ENCODE measurements at places on chromosomes 2 and 18.

DNA sequence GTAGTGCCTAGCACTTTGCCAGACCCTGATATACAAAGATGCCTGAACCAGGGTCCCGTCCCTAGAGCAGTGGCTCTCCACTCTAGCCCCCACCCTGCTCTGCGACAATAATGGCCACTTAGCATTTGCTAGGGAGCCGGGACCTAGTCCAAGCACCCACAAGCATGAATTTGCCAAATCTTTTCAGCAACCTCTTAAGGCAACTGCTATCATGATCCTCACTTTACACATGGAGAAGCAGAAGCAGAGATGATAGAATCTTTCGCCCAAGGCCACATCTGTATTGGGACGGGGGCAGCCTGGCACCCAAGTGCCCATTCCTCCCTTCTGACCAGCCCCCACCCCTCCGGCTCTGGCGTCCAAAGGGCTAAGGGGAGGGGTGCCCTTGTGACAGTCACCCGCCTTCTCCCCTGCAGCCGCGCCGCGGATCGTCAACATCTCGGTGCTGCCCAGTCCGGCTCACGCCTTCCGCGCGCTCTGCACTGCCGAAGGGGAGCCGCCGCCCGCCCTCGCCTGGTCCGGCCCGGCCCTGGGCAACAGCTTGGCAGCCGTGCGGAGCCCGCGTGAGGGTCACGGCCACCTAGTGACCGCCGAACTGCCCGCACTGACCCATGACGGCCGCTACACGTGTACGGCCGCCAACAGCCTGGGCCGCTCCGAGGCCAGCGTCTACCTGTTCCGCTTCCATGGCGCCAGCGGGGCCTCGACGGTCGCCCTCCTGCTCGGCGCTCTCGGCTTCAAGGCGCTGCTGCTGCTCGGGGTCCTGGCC lies 13.0 kb downstream of the SIGLEC15 start:
- DNase-seq = no peak

DNA sequence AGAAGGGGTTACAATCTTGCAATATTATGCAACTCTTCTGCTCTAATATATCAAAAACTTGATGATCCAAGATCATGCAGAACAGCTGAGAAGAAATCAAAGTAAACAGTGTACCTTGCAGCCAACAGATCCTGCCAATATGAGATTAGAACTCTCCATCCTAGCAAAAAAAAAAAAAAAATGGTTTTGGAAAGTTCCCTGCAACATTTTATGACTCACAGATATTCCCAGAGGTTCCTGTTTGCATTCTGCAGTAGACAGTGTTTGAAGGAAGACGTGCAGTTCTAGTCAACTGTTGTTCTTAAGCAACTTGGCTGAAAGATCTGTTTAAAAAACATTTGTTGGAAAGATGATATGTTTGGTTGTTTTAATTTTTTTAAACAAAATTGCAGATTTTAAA lies 103.6 kb upstream of the WDR75 start:
- DNase-seq = no peak

GRCh38 chr2:202944408-202944807 lies 32.3 kb downstream of the CARF start:
- DNase-seq = no peak

DNA sequence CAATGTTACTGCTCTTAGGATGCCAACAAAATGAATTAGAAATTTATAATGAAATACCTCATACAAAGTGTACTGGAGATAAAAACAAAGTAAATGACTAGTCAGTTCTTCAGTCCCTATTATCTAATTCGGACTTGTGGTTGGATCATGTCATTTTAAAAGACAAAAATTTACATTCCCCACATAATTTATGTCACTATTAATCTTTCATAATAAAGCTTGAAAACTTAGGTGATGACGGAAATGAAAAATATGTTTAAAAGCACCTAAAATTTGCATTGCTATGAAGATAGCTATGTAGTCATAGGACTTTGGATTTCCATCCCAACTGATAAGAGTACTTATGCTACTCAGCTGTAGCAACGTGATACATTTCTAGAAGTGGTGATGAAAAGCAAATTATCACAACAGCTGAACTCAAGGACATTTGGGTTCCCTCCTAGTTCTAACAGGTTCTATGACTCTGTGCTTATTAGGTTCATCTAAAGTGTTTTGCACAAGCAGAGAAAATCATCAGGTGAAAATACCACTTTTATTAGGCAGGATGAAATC lies 58.4 kb downstream of the LRPPRC start:
- DNase-seq = no peak

DNA sequence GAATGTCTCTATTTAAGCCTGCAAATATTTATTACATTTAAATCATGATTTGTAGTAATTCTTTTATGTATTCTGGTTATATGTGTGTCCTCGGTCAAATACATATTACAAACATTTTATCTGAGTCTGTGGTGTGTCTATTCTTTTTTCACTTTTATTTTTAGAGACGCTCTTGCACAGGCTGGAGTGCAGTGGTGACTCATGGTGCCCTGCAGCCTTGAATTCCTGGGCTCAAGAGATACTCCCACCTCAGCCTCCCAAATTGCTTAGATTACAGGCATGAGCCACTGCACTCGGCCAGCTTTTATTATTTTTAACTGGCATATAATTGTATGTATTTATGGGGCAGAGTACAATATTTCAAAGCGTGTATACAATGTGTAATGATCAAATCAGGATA lies 47.5 kb downstream of the ARID5A start:
- DNase-seq = no peak

DNA sequence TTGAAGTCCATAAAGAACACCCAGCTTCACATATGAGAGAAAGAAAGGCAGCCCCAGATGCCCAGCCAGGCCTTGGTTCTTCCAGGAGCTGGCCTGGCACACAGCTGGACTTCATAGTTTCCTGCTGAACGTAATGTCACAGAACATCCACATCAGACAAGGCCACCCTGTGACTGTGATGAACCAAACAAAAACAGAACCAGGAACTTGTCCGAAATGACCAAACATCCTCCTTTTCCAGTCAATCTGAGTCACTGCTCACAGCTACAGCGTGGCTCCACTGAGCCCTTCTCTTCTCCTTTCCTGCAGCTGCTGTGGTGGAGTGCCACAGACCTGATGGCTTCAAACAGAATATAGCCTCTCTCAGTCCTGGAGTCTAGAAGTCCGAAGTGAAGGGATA lies 45.4 kb upstream of the PAPOLG start:
- DNase-seq = no peak

DNA sequence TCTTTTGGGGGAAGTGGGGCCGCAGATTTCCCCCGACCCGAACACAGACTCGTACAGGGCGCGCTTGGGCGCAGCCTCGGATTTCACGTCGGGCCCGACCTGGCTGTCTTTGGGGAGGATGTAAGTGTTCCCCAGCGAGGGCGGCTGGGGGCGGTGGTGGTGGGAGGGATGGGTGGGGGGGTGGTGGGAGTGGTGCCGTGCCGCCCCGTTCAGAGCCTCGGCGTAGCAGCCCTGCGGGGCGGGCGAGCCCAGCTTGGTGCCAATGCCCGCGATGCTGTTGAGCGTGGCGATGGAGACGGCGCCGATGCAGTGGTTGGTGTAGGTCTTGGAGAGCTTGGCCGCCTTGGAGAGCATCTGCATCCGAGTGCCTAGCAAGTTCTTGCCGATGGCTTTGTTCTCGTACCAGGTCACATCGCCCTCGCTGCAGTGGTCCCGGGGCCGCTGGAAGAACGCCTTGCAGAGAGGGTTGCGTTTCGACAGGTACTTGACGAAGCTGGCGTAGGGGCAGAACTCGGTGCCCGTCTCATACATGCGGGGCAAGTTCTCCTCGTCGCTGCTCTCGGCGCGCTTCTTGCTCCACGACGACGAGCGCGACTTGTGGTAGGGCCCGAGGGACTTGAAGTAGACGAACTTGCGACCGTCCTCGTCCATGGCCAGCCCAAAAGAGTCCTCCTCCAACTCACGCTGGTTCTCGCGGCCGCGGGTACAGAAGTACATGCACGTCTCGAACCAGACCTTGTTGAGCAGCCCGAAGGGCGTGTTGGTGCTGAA lies 1.3 kb downstream of the KCTD1 start:
- DNase-seq = no peak

DNA sequence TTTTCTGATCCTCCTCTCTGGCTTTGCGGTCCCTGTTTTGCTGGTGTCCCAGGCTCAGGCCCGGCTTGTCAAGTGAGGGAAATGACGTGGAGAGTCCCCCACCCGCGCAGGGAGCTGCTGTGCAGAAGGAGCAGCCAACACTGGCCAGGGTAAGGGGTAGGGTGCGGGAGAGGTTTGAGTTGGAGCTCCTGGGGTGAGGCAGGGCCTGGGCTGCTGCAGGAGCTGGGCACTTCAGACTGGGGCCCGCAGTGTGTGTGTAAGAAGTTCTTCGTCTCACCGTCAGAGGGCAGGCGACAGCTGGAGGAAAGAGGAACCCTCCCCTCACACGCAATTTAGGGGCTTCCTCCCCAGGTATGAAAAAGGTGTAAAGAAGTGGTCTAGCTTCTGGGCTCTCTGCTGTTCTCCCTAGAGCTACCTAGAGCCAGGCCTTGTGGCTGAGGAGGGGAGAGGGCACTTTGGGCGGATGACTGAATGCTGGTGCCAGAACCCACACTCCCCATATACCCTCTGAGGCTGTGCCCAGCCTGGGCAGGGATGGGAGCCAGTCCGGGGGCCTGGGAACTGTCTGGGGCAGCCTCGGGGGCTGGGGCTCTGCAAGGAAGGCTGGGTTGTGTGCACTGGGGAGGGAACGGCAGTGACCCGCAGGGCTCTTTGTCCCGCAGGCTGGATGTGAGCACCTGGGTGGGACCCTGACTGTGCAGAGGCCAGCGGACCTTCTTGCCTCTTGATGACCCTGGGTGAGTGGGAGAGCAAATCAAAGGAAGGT lies 11.8 kb downstream of the CELF4 start:
- DNase-seq = no peak

DNA sequence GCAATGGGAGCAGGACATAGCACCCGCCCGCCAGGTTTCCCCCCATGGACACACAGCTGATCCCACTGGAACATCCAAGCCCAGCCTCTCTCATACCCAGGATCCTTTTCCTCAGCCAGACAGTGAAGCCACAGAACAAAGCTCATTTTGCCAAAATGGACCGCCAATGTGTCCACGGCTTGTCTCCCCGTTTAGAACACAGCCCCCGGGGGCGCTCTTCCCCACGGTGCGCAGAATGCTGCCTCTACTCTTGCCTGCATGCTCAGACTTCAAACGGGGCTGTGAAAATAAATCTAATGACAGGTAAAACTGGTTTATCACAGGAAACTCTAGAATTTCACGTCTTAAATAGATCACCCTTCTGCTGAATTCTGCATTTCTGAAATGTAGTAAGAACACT lies 548.5 kb upstream of the ID2 start:
- no peak for DNase-seq

- DNase-seq = no peak
Measured at GRCh38 chr2:180933332-180933731, 47.1 kb upstream of the UBE2E3 start.

DNA sequence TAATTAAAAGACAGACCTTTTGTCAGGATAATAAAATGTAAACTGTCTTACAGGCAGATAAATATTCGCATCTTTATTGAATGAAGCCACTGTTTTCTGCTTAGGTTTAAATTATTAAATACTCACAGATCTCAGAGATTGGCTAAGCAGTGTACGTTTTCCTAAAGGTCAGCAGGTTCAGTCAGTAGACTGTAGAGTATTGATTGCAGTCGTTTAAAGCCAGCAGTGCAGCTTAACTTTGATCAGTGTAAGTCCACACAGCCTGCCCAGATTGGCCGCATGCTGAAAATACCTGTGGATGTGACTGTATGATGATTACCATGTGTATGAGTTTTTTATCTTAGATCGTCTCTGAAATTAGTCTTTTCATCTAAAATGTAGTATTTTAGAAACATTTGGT lies 42.3 kb downstream of the ATP9B start:
- no peak for DNase-seq

- no peak for DNase-seq
Measured at GRCh38 chr18:29383311-29384273, 1206.7 kb upstream of the CDH2 start.

- no peak for DNase-seq
Measured at GRCh38 chr2:158181171-158181570, 79.5 kb downstream of the UPP2 start.

DNA sequence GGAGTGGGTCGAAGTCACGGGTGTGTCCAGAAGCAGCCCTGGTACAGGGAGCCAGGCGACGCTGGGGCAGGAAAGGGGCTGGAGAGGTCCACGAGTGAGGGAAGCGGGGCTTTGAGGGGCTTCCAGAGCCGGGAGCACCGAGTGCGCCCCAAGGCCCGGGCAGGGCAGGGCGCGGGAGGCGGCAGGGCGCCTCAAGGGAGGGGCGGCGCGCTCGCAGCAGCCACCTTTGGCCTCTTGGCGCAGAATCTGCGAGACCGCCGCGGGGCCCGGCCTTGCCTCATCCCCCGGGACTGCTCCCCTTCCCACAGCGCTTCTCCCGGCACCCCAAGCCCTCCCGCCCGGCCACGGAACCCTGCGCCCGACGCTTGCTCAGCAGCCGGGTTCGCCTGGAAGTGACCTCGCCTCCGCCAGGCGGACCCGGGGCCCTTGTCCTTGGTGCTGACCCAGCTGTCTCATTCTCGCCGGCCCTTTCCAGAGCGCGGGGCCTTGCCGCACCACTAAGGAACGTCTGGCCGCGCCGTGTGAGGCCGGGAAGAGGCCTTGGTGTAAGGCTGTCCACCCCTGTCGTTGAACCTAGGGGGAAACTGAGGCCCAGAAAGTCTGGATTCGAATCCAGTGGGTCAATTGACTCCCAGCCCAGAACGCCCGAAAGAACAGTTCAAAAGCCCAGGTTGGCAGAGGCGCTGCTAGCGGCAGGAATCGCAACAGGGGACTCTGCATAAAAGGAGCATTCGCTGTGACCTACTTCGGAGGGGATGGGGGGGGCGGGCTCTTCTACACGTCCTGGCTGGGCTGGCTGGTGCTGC lies 584 bp upstream of the DNER start:
- no peak for DNase-seq

- no peak for DNase-seq
Measured at GRCh38 chr2:20494241-20494640, 47.4 kb downstream of the RHOB start.

DNA sequence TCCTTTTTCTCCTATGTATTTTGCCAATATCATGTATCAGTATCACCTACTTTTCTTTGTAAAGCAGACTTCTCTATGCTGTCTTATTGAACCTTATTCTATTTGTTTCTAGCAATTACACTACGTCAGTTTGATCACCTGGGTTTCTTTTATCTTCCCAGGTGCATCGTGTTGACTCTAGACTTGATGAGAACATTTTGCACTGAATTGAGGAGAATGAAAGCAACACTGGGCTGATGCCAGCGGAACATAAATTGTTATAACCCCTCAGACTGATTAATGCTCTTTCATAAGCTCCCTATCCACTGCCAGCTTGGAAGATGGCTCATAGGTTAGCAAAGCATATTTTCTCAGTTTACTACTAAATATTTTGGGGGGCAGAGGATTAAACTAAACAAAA lies 140.6 kb downstream of the EPHA4 start:
- DNase-seq = no peak

GRCh38 chr2:182228741-182229140 lies 198.1 kb downstream of the PDE1A start:
- no peak for DNase-seq

GRCh38 chr2:224932522-224932921 lies 109.7 kb downstream of the DOCK10 start:
- no peak for DNase-seq

- no peak for DNase-seq
Measured at GRCh38 chr2:177537636-177538035, 145.1 kb downstream of the AGPS start.
